ENCODE measurements at places on chromosomes 16 and 17.

DNA sequence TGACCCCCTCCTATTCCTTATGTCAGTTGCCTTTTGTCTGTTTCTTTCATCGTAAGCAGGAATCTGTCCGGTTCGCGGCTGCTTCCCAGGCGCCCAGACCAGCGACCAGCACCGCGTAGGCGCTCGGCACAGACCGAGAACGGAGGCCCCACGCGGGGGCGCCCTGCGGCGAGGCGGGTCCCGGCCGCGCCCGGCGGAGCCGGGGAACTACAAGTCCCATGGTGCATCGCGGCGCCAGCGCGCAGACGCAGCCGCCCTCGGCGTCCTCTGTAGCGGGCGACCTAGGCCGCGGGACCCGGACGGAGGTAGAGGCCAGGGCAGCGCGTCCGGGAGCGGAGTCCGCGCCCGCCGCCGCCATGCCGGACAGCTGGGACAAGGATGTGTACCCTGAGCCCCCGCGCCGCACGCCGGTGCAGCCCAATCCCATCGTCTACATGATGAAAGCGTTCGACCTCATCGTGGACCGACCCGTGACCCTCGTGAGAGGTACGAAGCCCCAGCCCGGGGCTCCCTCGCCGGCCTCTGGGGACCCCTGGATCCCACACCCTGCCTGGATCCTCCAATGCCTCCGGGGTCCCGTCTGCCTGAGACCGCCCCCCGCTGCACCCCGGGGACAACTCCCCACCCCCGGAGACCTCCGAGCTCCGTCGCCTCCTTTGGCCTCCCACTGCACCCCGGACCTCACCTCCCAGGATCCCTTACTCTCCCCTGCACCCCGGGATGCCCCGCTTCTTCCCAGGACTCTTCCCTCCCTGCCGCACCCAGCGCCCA is at the start of gene NDUFB10:
Gene NDUFB10 (plus strand): TSS at position 270 of the 771 bp plus-strand sequence. CDS start 87 bp downstream, at position 357.
- peaks cover 26% of the 10 kb centered on the region for H3K4me1 ChIP-seq
- peak within 1 kb of the TSS; percentile 95 for H3K4me3 ChIP-seq
- H3K27me3 ChIP-seq, result no peaks in the 10 kb centered on the region

GRCh38 chr16:4212934-4213296 is 29.0 kb downstream of the SRL start:
- no peaks in the 10 kb centered on the region for H3K36me3 ChIP-seq
- no peak for DNase-seq
- H3K4me3 ChIP-seq, result no peak overlapping the region
- H3K27ac ChIP-seq, result no peak overlapping the region
- peaks cover 2% of the 10 kb centered on the region for H3K27me3 ChIP-seq

DNA sequence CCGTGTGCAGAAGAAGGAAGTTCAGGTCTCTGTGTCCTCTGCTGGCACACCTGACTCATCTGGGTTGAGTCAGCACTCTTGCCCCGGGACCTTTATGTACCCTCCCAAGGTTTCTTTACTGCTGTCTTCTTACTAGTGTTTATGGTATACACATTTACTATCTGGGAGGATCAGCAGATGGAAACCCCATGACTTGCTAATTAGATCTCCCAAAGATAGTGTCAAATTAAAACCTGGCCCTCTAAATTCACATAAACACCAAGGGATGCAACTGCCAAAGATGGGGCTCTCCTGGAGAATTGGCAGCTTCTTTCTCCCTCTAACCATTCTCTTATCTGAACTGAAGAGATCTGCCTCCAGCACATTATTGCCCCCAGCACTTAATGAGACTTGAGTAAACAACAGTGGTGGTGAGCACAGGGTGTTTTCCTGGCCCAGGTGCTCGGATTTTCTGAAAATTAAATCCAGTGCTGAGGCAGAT is 718.1 kb upstream of the SOX9 start:
- H3K27ac ChIP-seq, result no peak overlapping the region
- no peak overlapping the region for H3K4me3 ChIP-seq
- H3K36me3 ChIP-seq, result no peaks in the 10 kb centered on the region
- no peak for DNase-seq
- H3K4me1 ChIP-seq, result no peaks in the 10 kb centered on the region

GRCh38 chr16:3068487-3068886 is 3.0 kb downstream of the IL32 start:
- peaks cover 51% of the 10 kb centered on the region for H3K36me3 ChIP-seq
- no peaks in the 10 kb centered on the region for H3K27me3 ChIP-seq
- peak overlapping the region; percentile 96 for H3K27ac ChIP-seq
- H3K4me1 ChIP-seq, result peaks cover 58% of the 10 kb centered on the region

GRCh38 chr16:54631782-54632181 is 298.9 kb upstream of the IRX5 start:
- no peak for DNase-seq
- H3K4me1 ChIP-seq, result no peaks in the 10 kb centered on the region
- H3K27me3 ChIP-seq, result no peaks in the 10 kb centered on the region
- no peak overlapping the region for H3K4me3 ChIP-seq
- no peak overlapping the region for H3K27ac ChIP-seq

GRCh38 chr17:4173781-4174180 is 30.8 kb downstream of the CYB5D2 start:
- DNase-seq, result no peak
- H3K27me3 ChIP-seq, result no peaks in the 10 kb centered on the region
- peaks cover 39% of the 10 kb centered on the region for H3K4me1 ChIP-seq
- H3K36me3 ChIP-seq, result peaks cover 92% of the 10 kb centered on the region

- no peak for DNase-seq
- no peak overlapping the region for H3K4me3 ChIP-seq
- peaks cover 54% of the 10 kb centered on the region for H3K27me3 ChIP-seq
- H3K27ac ChIP-seq, result no peak overlapping the region
Measured at GRCh38 chr17:77594416-77595209, 363.9 kb upstream of the TNRC6C start.

- peaks cover 78% of the 10 kb centered on the region for H3K36me3 ChIP-seq
- H3K4me3 ChIP-seq, result no peak overlapping the region
- peak overlapping the region; percentile 65 for H3K27ac ChIP-seq
Measured at GRCh38 chr16:18797746-18798145, 3.6 kb downstream of the ARL6IP1 start.

DNA sequence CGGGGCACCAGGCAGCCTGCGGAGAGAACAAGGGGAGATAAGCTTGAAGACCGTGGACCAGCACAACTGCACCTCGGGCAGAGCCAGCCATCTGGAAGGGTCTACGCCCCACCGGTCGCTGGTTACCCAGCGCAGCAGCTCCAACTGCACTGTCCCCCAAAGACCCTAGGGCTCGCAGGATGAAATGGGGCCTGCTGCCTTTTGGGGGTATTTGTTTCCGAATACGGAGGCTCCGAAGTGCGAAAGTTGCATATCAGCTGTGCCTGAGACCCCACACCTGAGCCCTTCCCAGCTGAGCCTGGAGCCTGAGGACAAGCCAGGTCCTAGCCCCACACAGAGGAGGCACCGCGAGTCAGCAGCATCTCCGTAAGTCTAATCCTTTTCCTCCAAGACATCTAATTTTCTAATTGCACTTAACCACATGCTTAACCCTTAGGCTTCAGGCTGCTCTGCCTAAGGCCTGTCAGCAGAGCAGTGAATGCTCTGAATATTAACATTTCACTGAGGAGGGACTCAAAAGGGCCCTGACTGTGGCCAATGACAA is 4.0 kb downstream of the KIFC3 start:
- no peak overlapping the region for H3K4me3 ChIP-seq
- no peak for DNase-seq
- H3K27me3 ChIP-seq, result peaks cover 39% of the 10 kb centered on the region
- no peaks in the 10 kb centered on the region for H3K36me3 ChIP-seq
- H3K4me1 ChIP-seq, result peaks cover 24% of the 10 kb centered on the region
- no peak overlapping the region for H3K27ac ChIP-seq

DNA sequence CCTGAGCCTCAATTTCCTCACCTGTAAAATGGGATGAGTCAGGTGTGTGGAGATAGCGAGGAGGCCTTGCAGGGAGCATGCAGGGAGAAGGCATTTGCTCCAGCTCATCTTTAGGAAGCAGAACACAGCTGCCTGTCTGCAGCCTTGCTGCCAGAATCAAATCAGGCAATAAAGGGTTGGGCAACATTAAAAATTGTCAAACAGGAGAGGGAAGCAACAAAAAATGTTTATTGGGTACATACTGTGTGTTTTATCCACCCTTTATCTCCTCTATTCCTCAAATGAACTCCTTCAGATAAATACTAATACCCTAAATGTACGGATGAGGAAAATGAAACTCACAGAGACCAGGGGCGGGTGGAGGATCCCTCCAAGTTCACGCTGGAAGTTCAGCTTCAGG is 12.2 kb downstream of the KRT16 start:
- H3K27ac ChIP-seq, result no peak overlapping the region
- no peaks in the 10 kb centered on the region for H3K4me1 ChIP-seq
- DNase-seq, result no peak
- no peaks in the 10 kb centered on the region for H3K36me3 ChIP-seq

GRCh38 chr17:9016941-9017552 is 4.3 kb upstream of the NTN1 start:
- H3K4me3 ChIP-seq, result no peak overlapping the region
- no peaks in the 10 kb centered on the region for H3K36me3 ChIP-seq
- no peak overlapping the region for H3K27ac ChIP-seq

DNA sequence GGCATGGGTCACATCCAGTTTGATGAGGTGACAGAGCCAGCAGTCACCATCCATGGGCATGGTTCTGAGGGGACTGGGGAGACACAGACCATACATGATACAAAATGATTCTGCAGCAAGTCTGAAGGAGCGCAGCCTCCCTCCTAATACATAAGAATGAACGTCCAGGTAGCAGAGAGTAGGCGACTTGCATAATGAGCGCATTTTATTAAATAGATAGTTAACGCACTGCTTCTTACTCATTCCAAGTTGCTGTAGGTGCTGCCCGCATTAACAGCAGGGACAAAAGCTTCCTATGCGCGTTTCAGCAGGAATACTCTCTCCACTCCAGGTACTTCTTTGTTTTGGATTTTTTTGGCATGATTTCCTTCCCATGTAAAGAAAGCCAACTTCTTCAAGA is 73.8 kb downstream of the SLC5A11 start:
- no peak overlapping the region for H3K4me3 ChIP-seq
- peaks cover 11% of the 10 kb centered on the region for H3K4me1 ChIP-seq
- H3K27me3 ChIP-seq, result no peaks in the 10 kb centered on the region

DNA sequence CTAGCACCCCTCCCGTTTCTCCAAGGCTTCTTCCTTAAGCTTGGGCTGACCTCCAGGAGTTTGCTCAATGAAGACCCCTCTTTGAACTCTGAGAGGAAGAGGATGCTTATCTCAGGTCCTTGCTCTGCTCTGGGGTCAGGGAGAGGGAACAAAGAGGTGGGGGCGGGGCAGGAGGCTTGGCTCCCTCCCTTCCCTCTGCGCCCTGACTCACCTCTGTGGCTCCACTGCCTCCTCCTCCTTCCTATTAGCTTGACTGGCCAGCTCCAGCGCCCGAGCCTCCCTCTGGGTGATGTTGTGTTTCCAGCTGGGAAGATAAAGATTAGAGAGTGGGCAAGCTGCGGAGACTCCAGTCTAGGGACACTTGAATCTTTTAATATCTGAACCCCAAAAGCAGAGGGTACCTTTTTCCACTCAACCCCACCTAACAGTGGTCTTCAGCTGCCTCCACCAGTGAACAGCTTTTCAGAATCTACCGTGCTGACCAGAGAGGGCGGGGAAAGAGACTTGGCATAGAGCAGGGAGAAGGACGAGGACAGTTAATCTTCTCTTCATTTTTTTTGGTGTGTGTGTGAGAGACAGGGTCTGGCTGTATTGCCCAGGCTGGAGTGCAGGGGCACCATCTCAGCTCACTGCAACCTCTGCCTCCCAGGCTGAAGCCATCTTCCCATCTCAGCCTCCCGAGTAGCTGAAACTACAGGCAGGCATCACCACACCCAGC is 6.7 kb downstream of the GIP start:
- no peaks in the 10 kb centered on the region for H3K4me1 ChIP-seq
- no peaks in the 10 kb centered on the region for H3K36me3 ChIP-seq
- H3K27ac ChIP-seq, result no peak overlapping the region
- no peak for DNase-seq

DNA sequence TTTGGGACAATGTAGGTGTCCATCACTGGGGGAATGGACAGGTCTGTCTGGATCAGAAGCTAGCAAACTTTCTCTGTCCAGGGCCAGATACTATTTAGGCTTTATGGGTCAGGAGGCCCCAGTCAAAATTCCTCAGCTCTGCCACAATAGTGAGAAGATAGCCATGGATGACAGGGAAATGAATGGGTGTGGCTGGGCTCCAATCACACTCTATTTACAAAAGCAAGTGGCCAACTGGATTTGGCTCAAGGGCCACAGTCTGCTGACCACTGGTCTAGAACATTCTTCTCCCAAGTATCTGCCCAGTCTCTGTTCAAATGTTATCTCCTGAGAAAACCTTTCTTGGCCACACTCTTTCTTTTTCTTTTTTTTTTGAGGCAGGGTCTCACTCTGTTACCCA is 339.9 kb downstream of the SOX9 start:
- no peaks in the 10 kb centered on the region for H3K27me3 ChIP-seq
- no peak for DNase-seq
- H3K4me3 ChIP-seq, result no peak overlapping the region
- no peak overlapping the region for H3K27ac ChIP-seq
- H3K4me1 ChIP-seq, result no peaks in the 10 kb centered on the region

DNA sequence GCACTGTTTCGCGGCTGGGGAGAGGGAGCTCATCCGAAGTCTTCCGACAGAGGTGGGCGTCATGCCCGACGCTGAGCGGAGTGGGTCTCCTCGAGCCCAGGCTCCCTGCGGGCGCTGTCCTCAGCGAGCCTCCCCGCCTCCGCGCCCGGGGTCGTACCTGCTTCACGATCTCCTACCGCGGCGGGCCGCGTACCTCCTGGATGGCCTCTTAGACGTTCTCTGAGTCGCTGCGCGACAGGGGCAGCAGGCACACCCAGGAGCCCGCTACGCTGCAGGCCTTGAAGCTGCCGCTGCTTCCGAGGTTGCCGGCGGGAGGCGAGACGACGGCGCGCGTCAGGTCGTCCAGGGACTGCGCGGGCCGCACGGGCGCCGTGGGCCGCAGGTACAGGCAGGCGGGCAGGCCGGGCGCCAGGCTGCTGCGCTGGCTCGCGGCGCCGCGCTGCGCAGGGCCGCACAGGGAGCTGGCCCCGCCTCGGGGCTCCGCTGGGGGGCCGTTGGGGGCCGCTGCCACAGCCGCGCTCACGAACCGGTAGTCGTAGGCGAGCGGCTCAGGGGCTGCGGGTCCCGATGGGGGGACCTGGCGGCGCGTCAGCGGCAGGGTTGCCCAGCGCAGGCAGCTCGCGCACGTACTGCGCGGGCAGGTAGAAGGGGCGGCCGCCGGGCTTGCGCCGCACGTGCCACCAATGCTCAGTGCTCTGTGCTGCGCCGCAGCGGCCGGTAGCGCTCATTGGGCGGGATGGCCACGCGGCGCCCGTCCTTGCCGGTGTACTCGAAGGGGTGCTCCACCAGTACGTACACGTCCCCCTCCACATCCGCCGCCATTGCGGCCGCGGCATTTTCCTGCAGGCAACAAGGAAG is 116.4 kb upstream of the SMURF2 start:
- no peak for DNase-seq
- H3K27ac ChIP-seq, result no peak overlapping the region

- H3K4me3 ChIP-seq, result no peak overlapping the region
- H3K4me1 ChIP-seq, result no peaks in the 10 kb centered on the region
- no peaks in the 10 kb centered on the region for H3K27me3 ChIP-seq
- no peak overlapping the region for H3K27ac ChIP-seq
- DNase-seq, result no peak
Measured at GRCh38 chr16:55933038-55933437, 57.9 kb upstream of the CES5A start.

GRCh38 chr17:27540318-27541101 is 84.3 kb downstream of the KSR1 start:
- DNase-seq, result no peak
- peaks cover 67% of the 10 kb centered on the region for H3K4me1 ChIP-seq
- H3K27me3 ChIP-seq, result peaks cover 2% of the 10 kb centered on the region
- H3K27ac ChIP-seq, result no peak overlapping the region
- H3K4me3 ChIP-seq, result no peak overlapping the region
- peaks cover 4% of the 10 kb centered on the region for H3K36me3 ChIP-seq

GRCh38 chr17:70168044-70168976 is 1.0 kb upstream of the KCNJ2 start:
- peak overlapping the region; percentile 81 for H3K4me3 ChIP-seq
- no peaks in the 10 kb centered on the region for H3K36me3 ChIP-seq
- H3K27ac ChIP-seq, result no peak overlapping the region
- DNase-seq, result peak; percentile 12
- peaks cover 56% of the 10 kb centered on the region for H3K27me3 ChIP-seq

Measured in activated T-helper 2 cell treated with anti-CD3 and anti-CD28 coated beads, Interferon-gamma antibody, Interleukin-2, Interleukin-4, amounts not matched to agents 10 μg/mL and 5 μg/mL and 100 μg/mL, durations not matched to agents 14 hours and 24 hours and 36 hours (primary cell).